Activated CD4-positive, alpha-beta T cell treated with anti-CD3 and anti-CD28 coated beads, Interleukin-2, amount 10 ng/mL, durations not matched to agents 24 days and 14 days (primary cell): ENCODE measurements at places on chromosomes 13 and 19. TPM values are rescaled to one million over a fixed set of nuclear protein-coding genes. Genes with fewer than 3 reads are reported as not detected.
A peak's percentile ranks its signal among the peaks of the same experiment; 100 is the strongest.

Gene CYP4F12
- not detected in 2 replicates for total RNA-seq

- H3K4me3 ChIP-seq: no peak overlapping the region
- no peak overlapping the region for H3K27ac ChIP-seq
- H3K27me3 ChIP-seq: no peaks in the 10 kb centered on the region
- no peaks in the 10 kb centered on the region for H3K36me3 ChIP-seq
- peaks cover 3% of the 10 kb centered on the region for H3K4me1 ChIP-seq
Measured at GRCh38 chr13:113669231-113669754, 2.3 kb downstream of the GRK1 start.

- no peaks in the 10 kb centered on the region for H3K36me3 ChIP-seq
- H3K27ac ChIP-seq: no peak overlapping the region
- no peak for DNase-seq
- H3K27me3 ChIP-seq: peaks cover 9% of the 10 kb centered on the region
- no peak overlapping the region for H3K4me3 ChIP-seq
Measured at GRCh38 chr13:77415253-77416071, 88.6 kb upstream of the MYCBP2 start.

- H3K27me3 ChIP-seq: no peaks in the 10 kb centered on the region
- H3K27ac ChIP-seq: no peak overlapping the region
- H3K4me1 ChIP-seq: no peaks in the 10 kb centered on the region
- no peak overlapping the region for H3K4me3 ChIP-seq
- DNase-seq: no peak
- H3K36me3 ChIP-seq: no peaks in the 10 kb centered on the region
Measured at GRCh38 chr13:67515895-67516294, 285.8 kb upstream of the PCDH9 start.

DNA sequence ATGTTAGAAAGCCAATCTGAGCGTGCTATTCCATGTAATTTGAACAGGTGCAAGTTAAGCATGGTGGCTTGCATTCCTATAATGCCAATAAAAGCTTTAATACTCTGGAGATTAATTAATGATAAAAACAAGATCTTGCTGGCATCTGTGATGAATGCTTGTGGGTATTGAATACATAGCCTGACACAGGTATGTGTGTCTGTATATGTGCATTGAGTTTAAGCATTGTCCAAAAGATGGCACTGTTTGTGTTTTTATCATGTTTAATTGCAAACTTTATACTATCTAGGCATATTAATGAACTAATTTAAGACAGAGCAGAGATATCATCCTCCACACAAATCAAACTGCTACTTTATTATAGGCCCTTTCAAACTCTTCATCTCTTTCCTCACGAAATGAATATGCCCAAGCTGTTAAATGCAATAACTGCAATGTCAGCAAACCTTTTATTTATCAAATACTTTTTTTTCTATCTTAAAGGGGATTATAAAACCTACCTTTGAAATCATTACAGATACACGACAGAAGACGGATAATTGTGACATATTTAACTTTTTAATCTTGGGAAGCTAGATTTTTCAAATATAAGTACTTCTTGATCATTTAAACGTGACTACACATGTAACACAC, 86.5 kb downstream of the TNFSF11 start:
- no peak overlapping the region for H3K27ac ChIP-seq
- DNase-seq: no peak
- H3K4me3 ChIP-seq: no peak overlapping the region
- no peaks in the 10 kb centered on the region for H3K36me3 ChIP-seq
- peaks cover 44% of the 10 kb centered on the region for H3K27me3 ChIP-seq

- DNase-seq: no peak
- no peak overlapping the region for H3K27ac ChIP-seq
- peaks cover 63% of the 10 kb centered on the region for H3K36me3 ChIP-seq
- no peaks in the 10 kb centered on the region for H3K27me3 ChIP-seq
- H3K4me3 ChIP-seq: no peak overlapping the region
Measured at GRCh38 chr19:14395262-14395661, 14.0 kb downstream of the ADGRE5 start.

DNA sequence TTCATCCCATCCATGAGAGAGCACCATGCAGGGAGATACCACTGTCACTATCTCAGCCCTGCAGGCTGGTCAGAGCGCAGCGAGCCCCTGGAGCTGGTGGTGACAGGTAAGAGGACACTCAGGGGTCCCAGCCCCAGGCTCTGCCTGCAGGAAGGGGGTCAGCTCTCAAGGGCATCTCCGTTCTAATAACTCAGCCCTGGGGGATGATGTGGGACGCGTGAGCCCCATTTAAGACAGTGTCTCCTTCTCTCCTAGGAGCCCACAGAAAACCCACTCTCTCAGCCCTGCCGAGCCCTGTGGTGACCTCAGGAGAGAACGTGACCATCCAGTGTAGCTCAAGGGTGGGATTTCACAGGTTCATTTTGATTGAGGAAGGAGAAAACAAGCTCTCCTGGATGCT, 15.5 kb upstream of the KIR3DL3 start:
- H3K4me1 ChIP-seq: peaks cover 16% of the 10 kb centered on the region
- H3K4me3 ChIP-seq: no peak overlapping the region

GRCh38 chr13:18946738-18947137, 234.9 kb downstream of the TUBA3C start:
- DNase-seq: peak; percentile 34
- no peaks in the 10 kb centered on the region for H3K36me3 ChIP-seq
- H3K27ac ChIP-seq: no peak overlapping the region
- no peak overlapping the region for H3K4me3 ChIP-seq
